ENCODE measurements at places on chromosomes 12 and 14. TPM values are rescaled to one million over a fixed set of nuclear protein-coding genes. Genes with fewer than 3 reads are reported as not detected.

Gene BIN2
- total RNA-seq: 9.4 TPM

Gene ADCY6
- 85.1 TPM for total RNA-seq

Gene CSRP2
- total RNA-seq: 67.4 TPM

Gene KLRK1
- total RNA-seq: 3.5 TPM

Gene CLEC1B
- not detected for total RNA-seq

Gene LTA4H
- total RNA-seq: 45.5 TPM

Gene CCDC175
- 0.71 TPM for total RNA-seq

Gene PRORP
- total RNA-seq: 20.0 TPM

Gene INHBE
- total RNA-seq: not detected

Gene KDM2B
- total RNA-seq: 12.8 TPM

Gene GEMIN2
- total RNA-seq: 7.9 TPM

DNA sequence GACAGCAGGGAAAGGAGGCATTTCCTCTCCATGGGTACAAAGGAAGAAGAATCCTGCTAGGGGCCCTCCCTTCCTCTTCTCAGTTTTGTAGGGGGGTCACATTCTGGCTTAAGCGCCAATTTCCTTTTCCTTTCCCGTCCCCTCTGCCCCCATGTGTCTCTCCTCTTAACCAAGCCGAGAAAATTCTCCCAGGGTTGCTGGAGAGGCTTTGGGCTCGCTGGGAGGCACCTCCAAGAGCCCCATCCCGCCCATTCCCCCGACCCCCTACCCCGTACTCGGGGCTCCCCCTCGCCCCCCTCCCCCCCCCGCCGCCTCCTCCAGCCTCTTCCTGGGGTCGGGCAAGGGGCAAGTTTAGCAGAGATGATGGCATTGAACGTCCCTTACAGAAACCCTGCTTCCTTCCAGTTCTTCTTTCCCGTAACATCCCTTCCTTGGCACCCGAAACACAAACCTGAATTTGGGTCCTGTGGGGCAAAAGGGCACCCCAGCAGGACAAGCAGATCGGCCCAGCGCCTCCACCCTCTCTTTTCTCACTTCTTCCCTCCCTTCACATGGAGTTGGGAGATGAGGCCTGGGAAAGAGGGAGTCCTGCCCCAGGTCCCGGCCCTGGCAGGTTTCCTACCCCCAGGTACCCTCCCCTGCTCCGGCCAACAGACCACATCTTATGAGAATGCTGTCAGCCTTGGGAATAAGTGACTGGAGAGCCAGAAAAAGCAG lies 13.7 kb downstream of the PLEKHG6 start:
- H3K27ac ChIP-seq: peak overlapping the region; percentile 38
- H3K27me3 ChIP-seq: no peaks in the 10 kb centered on the region
- H3K4me3 ChIP-seq: no peak overlapping the region
- no peaks in the 10 kb centered on the region for H3K36me3 ChIP-seq
- H3K4me1 ChIP-seq: no peaks in the 10 kb centered on the region

GRCh38 chr12:121576851-121577391 lies 3.9 kb downstream of the KDM2B start:
- H3K4me1 ChIP-seq: no peaks in the 10 kb centered on the region
- H3K36me3 ChIP-seq: no peaks in the 10 kb centered on the region
- H3K27me3 ChIP-seq: no peaks in the 10 kb centered on the region
- H3K27ac ChIP-seq: no peak overlapping the region

DNA sequence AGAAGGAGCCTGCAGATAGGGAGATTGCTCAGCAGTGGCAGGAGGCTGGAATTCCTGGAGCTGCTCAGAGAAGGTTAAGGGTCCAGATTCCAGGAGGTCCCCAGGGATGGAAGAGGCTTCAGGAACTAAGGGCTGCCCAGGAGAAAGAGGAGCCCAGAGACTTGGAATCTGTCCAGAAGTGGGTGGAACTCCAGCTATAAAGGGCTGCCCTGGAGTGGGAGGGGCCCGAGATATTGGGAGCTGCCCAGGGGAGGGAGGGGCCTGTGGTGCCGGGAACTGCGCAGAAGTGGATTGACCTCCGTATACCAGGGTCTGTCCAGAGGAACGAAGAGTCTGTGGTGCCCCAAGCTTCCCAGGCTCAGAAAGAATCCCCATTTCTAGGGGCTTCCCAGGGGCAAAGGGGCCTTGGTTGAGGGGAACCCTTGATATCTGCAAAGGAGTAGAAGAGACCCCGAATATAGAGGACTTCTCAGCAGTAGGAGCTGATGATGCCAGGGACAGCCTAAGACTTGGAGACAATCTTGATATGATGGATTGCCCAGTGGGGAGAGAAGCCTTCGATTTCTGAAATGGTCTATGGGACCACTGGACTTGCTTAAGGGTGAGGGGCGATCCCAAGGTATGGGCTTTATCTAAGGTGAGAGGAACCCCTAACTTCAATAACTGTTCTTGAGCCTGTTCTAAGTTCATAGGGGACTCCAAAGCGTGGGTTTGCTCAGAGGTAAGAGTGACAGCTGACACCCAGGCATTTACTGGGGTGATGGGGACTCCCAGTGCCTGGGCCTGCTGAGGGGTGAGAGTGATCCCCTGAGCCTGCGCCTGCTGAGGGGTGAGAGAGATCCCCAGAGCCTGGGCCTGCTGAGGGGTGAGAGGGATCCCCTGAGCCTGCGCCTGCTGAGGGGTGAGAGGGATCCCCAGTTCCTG lies 45.0 kb downstream of the FAM186A start:
- no peaks in the 10 kb centered on the region for H3K36me3 ChIP-seq
- H3K4me1 ChIP-seq: no peaks in the 10 kb centered on the region
- H3K27me3 ChIP-seq: no peaks in the 10 kb centered on the region

GRCh38 chr14:31265701-31266398 lies 58.3 kb upstream of the HECTD1 start:
- no peaks in the 10 kb centered on the region for H3K27me3 ChIP-seq
- H3K36me3 ChIP-seq: no peaks in the 10 kb centered on the region
- no peak overlapping the region for H3K27ac ChIP-seq
- H3K4me1 ChIP-seq: peaks cover 14% of the 10 kb centered on the region
- DNase-seq: no peak

DNA sequence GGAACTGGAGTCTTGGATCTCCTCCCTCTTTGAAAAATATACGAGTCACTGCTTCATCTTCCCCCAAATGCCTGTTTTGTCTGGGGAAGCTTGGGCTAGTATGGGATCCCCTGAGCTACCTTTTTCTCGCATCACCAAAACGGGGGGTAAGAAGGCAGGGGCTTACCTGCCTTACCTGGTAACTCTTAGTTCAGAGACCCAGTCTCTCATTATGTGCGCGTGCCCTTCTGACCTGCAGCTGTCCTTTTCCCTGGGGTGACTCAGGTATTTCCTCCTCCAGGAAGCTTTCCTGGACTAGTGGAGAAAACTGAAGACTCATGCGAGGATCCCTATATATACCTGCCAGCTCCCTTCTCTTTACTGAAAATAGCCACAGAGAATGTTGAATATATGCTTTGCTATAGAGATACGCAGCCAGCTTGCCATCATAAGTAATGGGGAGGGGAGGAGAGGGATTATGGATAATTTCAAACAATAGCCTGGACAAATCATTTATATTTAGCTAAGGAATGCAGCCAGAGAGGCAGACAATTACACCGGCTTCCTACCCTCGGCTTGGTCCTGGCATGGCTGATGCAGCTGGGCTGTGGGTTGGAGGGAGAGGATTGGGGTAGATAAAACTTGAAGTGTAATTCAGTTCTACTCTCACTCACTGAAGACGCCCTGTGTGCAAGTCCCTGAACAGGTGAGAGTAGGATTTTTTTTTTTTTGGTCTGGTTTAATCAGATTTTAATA lies 1.1 kb downstream of the TSPAN9 start:
- DNase-seq: no peak
- no peaks in the 10 kb centered on the region for H3K27me3 ChIP-seq
- H3K36me3 ChIP-seq: no peaks in the 10 kb centered on the region
- H3K27ac ChIP-seq: no peak overlapping the region

DNA sequence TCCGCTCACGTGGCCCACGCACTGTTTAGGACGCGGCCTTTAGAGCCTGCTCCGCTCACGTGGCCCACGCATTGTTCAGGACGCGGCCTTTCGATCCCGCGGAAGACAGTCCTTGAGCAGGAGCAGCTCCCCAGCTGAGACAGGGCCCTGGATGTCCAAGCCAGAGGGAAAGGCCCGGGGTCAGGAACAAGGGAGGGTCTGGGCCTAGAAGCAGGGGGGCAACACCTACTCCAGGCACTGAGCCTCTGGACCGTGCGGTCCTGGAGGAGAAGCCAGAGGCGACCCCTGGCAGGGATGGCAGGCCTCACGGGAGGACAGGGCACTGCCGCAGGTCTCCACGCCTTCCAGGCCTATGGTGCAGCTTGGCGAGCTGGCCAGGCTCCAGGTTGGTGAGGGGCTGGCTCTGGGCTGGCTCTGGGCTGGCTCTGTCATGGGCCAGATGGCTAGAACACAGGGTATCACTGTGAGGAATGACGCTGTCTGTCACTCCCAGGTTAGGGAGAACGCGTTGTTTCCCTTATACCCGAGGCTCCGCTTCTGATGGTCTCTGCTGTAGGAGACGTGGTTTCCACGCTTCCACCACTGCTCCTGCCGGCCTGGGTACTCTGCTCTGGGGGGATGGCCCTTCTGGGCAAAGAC lies 341.7 kb downstream of the TMEM121 start:
- no peak overlapping the region for H3K4me3 ChIP-seq
- DNase-seq: peak; percentile 49
- H3K27me3 ChIP-seq: no peaks in the 10 kb centered on the region

- H3K4me1 ChIP-seq: no peaks in the 10 kb centered on the region
- H3K27ac ChIP-seq: no peak overlapping the region
- H3K27me3 ChIP-seq: no peaks in the 10 kb centered on the region
- DNase-seq: no peak
- no peak overlapping the region for H3K4me3 ChIP-seq
- H3K36me3 ChIP-seq: no peaks in the 10 kb centered on the region
These were observed 54.3 kb downstream of the DENND5B start for GRCh38 chr12:31536672-31537071.

DNA sequence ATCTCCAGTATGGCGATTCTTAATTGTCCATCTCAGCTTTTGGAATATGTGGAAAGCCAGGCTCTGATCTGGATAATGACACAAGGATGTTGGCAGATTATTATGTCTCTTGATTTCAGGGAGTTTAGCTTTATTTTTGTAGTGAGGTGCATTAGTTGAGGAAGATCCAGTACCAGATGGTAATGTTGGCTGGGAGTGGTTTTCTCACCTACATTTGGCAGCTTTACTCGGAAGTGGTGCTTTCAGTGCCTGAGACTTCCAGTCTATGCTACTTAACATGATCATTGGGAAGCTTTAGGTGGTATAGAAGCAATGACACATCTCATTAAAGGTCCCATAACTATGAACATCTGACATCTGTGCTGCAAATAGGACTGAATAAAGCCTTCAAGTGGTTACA lies 7.5 kb downstream of the SLC15A5 start:
- no peak overlapping the region for H3K27ac ChIP-seq
- no peak for DNase-seq
- no peaks in the 10 kb centered on the region for H3K4me1 ChIP-seq
- no peak overlapping the region for H3K4me3 ChIP-seq
- no peaks in the 10 kb centered on the region for H3K27me3 ChIP-seq

DNA sequence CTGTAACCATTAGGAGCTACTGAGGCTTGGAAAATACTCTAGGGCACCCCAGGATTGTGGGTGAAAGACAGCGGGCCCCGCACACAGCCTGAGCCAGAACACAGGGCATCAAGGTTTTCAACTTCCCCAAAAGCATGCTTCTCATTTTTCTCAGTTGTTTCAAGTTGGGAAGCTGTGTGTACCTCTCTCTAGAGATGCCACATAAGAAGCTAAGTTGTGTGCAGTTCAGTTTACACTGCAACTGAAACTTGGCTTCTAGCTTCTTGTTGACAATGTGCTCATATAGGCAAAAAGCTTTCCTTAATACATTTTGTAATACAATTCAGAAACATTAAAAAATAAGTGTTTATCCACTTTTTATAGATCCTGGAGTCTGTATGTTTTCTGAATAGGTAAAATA lies 88.1 kb upstream of the PTPRR start:
- no peaks in the 10 kb centered on the region for H3K27me3 ChIP-seq
- no peaks in the 10 kb centered on the region for H3K4me1 ChIP-seq
- H3K4me3 ChIP-seq: no peak overlapping the region
- H3K27ac ChIP-seq: no peak overlapping the region
- no peak for DNase-seq

- H3K36me3 ChIP-seq: no peaks in the 10 kb centered on the region
- no peaks in the 10 kb centered on the region for H3K4me1 ChIP-seq
- no peaks in the 10 kb centered on the region for H3K27me3 ChIP-seq
- H3K4me3 ChIP-seq: no peak within 1 kb of the TSS
These were observed at the start of gene OASL for GRCh38 chr12:121038861-121039668. Gene OASL (minus strand): TSS chr12:121039246. CDS start chr12:121038971, 275 bp downstream.

DNA sequence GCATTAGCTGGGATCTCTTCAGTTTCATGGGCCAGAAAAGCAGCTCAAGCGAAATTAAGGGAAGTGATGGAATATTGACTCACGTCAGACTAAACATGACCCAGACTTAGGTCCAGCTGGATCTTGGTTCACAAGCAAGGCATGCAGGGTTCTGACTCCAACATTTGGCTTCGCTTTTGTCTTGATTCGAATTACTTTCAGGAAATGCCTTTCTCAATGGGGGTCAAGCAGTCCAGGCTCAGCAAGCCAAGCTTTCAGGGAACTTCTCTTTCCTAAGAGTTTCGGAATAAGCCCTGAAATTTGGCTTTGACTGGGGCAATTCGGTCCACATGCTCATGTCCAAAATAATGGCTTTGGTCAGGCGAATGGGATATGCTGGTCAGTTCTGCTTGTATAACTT lies 678.7 kb upstream of the TMEM132C start:
- H3K27ac ChIP-seq: peak overlapping the region; percentile 75
- DNase-seq: no peak
- no peak overlapping the region for H3K4me3 ChIP-seq
- H3K27me3 ChIP-seq: no peaks in the 10 kb centered on the region
- peaks cover 5% of the 10 kb centered on the region for H3K4me1 ChIP-seq
- H3K36me3 ChIP-seq: no peaks in the 10 kb centered on the region

DNA sequence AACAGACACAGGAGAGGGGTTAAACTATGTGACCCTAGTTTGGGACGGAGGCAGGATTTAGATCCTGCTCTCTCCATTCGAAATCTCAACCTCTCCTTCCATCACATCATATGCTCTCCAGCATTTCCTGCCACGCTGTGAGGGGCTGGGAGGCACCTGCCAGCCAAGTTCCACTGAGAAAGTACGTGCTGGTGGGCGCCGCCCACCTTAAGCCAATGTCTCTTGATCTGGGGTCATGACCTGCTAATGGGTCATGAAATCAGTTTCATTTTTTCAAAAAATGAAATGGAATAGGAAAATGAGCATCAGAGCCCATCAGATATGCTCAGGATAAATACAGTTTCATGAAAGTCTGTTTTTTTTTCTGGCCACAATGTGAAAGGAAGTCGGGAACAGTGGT lies 7.2 kb downstream of the MCRS1 start:
- no peak overlapping the region for H3K4me3 ChIP-seq
- DNase-seq: no peak
- no peak overlapping the region for H3K27ac ChIP-seq
- no peaks in the 10 kb centered on the region for H3K27me3 ChIP-seq
- peaks cover 13% of the 10 kb centered on the region for H3K36me3 ChIP-seq
- H3K4me1 ChIP-seq: no peaks in the 10 kb centered on the region

GRCh38 chr14:67815573-67816225 lies 691 bp downstream of the ZFYVE26 start:
- H3K4me3 ChIP-seq: peak overlapping the region; percentile 70
- no peak for DNase-seq
- H3K36me3 ChIP-seq: no peaks in the 10 kb centered on the region
- no peaks in the 10 kb centered on the region for H3K27me3 ChIP-seq
- H3K4me1 ChIP-seq: no peaks in the 10 kb centered on the region

GRCh38 chr14:41295734-41296133 lies 310.9 kb upstream of the LRFN5 start:
- H3K27me3 ChIP-seq: no peaks in the 10 kb centered on the region
- DNase-seq: no peak
- no peaks in the 10 kb centered on the region for H3K36me3 ChIP-seq
- no peak overlapping the region for H3K4me3 ChIP-seq

- DNase-seq: no peak
- no peak overlapping the region for H3K4me3 ChIP-seq
- no peak overlapping the region for H3K27ac ChIP-seq
- no peaks in the 10 kb centered on the region for H3K4me1 ChIP-seq
- no peaks in the 10 kb centered on the region for H3K27me3 ChIP-seq
These were observed 297.5 kb downstream of the NAV3 start for GRCh38 chr12:78128211-78128610.

All from aorta (tissue), 5 donors.